ENCODE measurements at places on chromosomes 12 and 14.

DNA sequence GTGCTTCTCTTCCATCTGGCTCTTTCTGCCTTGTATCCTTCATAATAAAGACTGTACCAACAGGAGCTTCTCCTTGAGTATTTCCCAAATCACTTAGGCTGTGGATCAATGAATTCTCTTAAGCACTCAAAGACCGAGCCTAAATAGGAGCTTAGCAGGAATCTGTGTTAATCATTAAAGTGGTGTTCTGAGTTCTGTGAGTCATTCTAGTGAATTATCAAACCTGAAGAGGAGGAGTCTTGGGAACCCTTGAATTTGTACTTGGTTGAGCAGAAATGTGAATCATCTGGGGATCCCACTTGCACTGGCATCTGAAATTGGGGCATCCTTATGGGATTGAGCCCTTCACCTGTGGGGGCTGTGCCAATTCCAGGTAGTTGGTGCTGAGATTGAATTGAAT is 946.2 kb downstream of the BCL11B start:
- DNase-seq: peak; percentile 99

DNA sequence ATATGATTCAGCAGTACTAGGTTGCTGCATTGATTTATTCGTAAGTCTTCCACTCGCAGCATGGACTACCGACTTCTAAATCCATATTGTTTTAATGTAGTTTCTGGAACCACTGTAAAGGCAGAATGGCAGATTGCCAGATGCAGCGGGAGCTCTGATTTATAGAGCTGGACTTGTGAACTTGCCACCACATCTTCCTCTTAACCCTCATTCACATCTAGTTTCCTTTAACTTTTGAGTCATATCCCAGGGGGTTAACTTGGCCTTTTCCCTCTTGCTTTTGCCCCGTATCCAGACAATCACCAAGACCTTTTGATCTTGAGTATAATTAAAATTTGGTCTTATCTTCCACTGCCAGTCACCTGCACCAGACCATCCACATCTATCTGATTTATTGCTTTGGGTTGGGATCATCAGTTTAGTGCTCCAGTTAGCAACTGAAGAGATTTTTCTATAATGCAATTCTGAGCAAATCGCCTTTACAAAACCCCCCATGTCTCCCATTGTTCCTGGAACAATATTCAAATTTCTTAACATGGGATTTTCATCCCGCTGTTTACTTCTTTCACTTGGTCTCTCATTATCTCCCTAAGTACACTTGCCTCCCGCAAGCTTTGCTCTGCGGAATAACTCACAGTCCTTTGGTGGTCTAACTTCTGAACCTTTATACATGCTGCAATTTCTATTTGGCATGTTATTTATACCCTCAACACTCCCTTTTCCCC is 130.5 kb downstream of the ACSS3 start:
- no peak for DNase-seq

DNA sequence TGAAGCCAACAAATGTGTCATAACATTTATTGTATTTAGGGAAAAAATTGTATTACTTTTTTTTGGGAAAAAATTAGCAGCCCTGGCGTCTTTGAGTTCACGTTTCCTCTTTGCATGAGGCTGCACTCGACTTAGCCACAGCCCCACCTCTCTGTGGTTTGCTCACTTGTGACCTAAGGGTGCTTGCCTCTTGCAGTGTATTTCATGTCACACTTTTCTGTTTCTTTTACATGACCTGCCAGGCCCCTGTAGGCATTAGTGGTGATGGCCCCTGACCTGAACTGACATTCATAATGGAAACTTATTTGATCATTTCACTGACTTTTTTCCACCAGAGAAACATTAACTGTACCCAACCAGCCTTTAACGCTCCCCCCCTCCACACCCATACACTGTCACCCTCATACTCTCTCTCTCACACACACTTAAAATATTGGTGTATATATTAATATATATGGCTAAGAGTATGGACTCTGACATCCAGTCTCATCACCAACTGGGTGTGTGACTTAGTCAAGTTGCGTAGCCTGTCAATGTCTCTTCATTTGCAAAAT is 122.9 kb downstream of the PRKCH start:
- DNase-seq: no peak

DNA sequence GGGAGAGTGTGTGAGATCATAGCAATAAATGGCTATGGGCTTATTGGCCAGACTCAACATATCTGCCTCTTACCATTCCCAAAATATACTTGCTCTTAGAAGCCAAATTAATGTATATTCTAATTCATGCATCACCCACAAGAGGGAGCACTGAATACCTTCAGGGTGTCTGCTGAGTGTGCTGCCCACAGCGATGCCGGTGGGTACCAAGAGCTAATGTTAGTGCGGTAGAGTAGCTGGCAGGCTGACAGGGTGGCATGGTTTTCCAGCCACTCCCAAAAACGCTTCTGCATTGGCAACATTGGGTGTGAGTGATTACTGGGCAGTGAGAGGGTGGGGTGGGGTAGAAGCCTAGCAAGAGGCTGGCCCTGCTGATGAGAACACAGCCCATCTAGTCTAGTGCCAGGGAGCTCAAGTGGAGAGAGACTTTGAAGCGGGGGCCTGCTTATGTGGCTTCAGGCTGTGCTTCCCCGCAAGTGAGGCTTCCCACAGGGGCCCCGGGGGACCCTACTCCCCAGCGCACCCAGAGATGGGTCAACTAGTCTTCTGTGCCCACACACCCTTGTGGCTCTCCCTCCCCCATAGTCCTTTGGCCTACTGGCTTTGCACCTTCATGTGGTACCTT is 9.2 kb upstream of the PLEKHD1 start:
- peak; percentile 45 for DNase-seq

- DNase-seq: no peak
Observed at GRCh38 chr12:109277255-109277898, 31.7 kb downstream of the FOXN4 start.

DNA sequence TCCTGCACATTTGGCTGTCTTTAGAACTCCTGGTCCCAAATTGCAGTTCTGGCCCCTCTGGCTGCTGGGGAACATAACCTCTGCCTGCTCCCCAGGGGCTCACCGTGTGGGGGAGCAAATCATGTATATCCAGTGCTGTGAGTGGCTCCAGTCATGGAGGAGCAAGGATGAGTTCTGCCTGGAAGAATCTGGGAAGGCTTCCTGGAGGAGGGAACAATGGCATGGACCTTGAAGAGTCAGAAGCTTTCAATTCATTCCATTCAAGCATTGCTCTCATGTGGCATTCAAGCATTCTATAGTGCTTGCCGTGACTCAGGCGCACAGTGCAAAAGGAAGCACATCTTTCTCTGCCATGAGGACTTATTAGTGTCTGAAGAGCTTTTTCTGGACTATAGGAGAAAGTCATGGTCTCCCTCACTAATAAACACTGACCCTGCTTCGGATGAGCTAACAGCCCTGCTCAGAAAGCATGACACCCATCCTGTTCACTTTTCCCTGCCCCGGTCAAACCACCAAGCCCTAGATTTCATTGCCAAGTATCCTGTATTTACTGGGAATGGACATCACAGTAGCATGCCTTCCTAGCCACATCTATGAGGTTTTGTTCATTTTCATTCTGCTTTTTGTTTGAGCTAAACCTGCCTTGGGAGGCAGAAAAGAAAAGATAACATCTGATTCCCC is 3.5 kb downstream of the IFI27 start:
- peak; percentile 80 for DNase-seq

DNA sequence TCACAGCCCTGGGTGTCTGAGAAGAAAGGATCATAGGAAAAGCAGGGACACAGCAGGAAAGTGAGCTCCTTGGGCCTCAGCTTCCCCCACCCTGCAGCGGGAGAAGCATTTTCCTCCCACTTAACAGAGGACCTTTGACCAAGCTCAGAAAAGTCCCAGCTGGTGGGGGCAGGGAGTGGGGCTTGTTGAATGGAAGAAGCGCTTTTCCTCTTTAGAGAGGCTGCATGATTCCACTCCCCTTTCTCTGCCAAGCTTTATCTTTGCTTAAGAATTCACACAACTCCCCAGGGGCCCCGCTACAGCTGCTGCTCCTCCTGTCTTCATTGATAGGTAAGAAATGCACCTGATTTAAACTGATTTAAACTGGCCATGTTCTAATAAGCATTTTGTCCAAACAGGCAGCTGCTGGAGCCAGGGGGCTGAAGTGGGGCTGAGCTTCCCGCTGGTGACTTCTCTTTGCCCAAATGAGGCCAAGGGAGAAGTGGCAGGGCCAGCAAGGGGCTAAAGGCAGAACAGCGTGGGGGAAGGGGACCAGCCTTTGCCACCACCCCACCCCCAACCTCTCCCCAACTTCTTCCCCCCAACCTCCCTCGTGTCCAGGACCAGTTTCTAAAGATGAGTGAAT is 1.7 kb upstream of the PAPLN start:
- DNase-seq: no peak

- no peak for DNase-seq
Observed at GRCh38 chr14:90995785-90996184, 64.7 kb downstream of the RPS6KA5 start.

DNA sequence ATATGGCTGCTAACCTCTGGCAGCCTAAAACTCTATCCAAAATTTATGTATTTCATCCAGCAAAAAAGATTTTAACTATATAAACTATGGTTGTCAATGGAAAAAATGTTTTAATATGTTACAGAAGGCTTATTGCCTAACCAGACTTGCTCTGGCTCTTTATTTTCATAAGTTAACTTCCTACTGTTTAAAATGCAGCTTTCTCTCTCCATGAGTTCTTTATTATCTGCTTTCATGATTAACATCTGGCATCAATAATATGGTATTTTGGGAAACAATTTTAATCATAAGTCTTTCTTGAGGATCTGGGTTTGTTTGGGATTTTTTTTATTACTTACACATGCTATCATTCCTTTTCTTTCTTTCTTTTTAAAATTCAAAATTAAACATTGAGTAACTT is 20.5 kb downstream of the KERA start:
- DNase-seq: no peak

- DNase-seq: peak; percentile 71
Observed at GRCh38 chr12:54191550-54192022, 2.8 kb upstream of the SMUG1 start.

GRCh38 chr14:33229269-33229929 is 290.7 kb downstream of the NPAS3 start:
- DNase-seq: no peak

GRCh38 chr12:15728118-15728598 is 61.0 kb downstream of the EPS8 start:
- peak; percentile 89 for DNase-seq

- peak; percentile 84 for DNase-seq
Observed at GRCh38 chr14:38042322-38042721, 165.4 kb upstream of the SSTR1 start.

- peak; percentile 44 for DNase-seq
Observed at GRCh38 chr14:56143025-56143424, 24.8 kb downstream of the PELI2 start.

GRCh38 chr14:72186523-72186922 is 254.3 kb downstream of the RGS6 start:
- DNase-seq: no peak

- DNase-seq: no peak
Observed at GRCh38 chr14:94751321-94751720, 18.6 kb downstream of the GSC start.

GRCh38 chr12:14185427-14186192 is 179.9 kb upstream of the ATF7IP start:
- peak; percentile 44 for DNase-seq

DNA sequence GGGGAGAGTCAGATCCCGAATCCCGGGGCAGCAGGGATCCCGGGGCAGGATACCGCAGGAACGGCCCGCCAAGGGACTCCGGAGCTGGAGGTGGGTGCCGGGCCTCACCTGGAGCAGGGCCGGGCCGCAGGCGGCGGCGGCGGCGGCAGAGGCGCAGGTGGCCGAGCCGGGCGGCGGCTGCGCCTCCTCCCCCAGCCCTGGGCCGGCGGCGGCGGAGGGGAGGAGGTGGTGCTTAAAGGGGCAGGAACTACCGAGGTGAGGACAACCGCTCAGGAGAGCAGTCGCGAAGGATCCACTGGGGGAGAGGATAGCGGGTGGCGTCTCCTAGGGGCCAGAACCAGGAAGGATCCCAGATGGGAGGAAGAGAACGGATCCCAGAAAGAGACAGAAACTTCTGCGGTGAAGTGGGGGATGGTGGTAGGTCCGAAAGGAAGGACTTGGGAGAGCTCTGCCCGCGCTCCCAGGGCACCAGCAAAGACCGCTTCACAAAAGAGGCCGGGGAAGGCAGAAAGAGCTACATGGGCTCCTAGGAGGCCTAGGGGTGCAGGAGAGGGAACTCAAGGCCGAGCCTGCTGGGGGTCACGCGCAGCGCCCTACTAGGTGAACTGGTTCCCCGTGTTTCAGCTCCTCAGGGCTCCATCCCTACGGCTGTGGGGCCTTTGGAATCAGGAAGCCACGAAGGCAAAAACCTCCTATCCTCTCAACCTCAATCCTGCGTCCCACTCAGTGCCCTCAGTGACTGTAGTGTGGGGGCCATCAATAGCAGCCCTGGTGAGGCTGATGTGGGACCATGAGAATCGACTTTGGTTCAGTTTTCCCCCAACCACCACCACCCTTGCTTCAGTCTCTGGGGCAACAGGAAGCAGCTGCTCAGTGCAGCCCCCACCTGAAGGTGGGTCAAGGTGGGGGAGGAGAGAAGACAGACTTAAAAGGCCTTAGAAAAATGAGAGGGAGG is 5.0 kb upstream of the BAZ2A start:
- peak; percentile 82 for DNase-seq

DNA sequence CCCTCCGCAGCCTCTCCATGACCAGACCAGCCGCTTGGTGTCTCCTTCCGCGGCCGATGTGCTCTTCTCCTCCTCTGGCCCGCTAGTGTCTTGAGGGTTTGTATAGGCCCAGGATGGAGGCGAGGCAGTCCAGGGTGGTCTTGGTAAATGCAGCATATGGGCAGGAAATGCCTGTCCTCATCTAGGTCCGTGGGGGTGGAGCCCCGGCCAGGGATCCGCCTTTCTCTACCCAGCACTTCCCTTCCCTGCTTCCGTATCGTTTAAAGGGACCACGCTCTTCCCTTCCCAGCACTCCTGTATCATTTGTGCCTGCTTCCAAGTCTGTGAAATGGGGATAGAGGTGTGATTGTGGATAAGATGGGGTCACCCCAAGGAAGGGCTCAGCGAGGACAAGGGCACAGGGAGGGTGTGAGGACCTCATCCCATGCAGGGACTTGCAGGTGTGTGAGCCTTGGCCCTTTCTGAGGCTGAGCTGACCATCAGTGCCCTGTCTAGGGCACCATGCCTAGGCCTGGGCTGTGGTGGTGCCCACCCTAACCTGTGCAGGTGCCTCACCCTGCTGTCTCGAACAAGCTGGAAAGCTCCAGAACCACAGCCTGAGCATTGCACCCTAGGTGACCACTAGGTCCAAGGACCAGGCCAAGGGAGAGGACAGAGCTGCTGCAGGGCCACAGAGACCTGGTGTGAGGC is 326.8 kb upstream of the RTL1 start:
- no peak for DNase-seq

- DNase-seq: no peak
Observed at GRCh38 chr12:79527473-79527872, 163.3 kb downstream of the PAWR start.

- peak; percentile 12 for DNase-seq
Observed at GRCh38 chr12:69653703-69654102, 43.0 kb upstream of the LRRC10 start.

Data from renal cortical epithelial cell (primary cell).